ENCODE measurements at places on chromosomes 12 and 14. TPM values are rescaled to one million over a fixed set of nuclear protein-coding genes. Genes with fewer than 3 reads are reported as not detected.
A peak's percentile ranks its signal among the peaks of the same experiment; 100 is the strongest.

DNA sequence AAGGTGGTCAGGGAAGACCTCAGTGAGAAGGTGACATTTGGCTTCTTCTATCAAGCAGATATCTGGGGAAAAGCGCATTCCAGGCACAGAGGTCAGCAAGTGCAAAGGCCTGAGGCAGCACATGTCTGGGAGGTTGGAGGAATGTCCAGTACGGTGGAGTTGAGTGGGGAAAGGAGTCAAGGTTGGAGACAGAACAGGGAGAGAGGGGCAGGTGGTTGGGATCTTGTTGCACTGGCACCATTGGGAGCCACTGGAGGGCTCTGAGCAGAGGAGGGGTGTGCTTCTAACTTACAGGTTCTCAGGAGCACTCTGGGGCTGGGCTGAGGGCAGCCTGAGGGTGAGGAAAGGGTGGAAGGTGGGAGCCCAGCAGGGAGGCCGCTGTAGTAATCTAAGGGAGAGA, 52.1 kb downstream of the EID3 start:
- DNase-seq = no peak

Gene RPS6KL1
- total RNA-seq = 0.38 TPM

- DNase-seq = no peak
Observed at GRCh38 chr12:110067531-110067930, 19.2 kb upstream of the C12orf76 start.

DNA sequence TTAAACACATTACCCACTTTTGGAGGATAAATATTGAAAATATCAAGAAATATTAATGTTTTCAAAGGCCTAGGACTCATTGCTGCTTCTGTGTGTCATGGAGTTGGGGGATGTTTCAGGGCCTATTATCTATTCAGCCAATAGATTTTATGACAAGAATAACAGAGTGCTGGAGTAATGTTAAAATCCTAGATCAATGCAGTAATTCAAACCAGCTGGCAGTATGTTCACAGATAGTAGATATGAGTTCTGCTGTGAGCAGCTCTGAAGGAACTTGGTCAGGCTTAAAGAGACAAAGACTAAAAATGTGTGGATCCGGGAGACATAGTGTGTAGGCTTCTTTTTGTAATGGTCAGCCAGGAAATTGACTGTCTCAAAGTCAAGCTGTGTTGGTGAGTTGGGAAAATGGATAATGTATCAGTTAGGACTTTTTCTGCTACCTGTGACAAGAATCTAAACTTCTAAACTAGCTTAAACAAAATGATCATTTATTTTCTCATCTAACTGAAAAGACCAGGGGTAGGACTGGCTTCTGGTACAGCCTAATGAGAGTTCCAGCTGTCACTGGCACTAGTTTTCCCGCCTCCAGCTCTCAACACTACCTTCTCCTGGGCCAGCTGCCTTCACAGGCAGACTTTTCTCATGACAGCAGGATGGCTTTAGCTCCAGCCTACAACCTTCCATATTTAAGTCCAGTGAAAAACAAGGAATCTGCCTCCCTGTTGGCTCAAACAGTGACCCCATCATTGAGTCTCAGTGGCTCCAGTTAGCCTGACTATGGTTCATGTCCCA, 16.3 kb upstream of the POLR3B start:
- DNase-seq = peak; percentile 59

Gene GRIP1
- not detected for total RNA-seq

DNA sequence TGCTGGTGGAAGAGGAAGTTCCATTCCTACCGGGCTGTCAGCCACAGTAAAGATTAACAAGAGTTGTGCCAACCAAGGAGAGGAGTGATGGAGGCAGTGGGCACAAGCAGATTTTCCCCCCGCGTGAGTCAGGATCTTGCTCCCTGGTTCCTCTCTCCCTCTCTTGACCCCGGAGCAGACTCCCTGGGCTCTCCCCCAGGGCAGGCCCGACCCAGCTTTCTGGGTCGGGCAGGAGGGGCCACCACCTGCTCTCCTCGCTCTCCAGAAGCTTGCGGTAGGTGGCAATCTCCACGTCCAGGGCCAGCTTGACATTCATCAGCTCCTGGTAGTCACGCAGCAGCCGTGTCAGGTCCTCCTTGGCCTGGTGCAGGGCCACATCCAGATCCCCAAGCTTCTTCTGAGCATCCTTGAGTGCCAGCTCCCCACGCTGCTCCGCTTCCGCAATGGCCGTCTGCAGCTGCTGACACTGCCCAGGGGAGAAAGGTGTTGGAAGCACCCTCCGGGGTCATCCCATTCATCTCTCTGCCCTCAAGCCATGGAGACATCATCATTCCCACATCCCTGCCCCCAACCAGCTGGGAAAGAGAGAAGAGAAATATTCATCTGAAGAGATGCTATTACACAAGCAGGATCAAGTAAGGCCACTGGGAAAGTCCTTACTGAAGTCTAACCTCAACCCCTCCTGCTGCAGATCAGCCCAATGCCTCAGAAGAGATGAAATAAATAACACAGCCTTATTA, 9.0 kb upstream of the KRT4 start:
- DNase-seq = no peak

Gene HCAR2
- total RNA-seq = not detected

- peak; percentile 84 for DNase-seq
Observed at GRCh38 chr14:33914676-33915516, 36.0 kb downstream of the EGLN3 start.

- no peak for DNase-seq
Observed at GRCh38 chr14:98249057-98249456, 1022.9 kb downstream of the BCL11B start.

- peak; percentile 35 for DNase-seq
Observed at GRCh38 chr14:72704502-72704901, 189.4 kb downstream of the DPF3 start.

DNA sequence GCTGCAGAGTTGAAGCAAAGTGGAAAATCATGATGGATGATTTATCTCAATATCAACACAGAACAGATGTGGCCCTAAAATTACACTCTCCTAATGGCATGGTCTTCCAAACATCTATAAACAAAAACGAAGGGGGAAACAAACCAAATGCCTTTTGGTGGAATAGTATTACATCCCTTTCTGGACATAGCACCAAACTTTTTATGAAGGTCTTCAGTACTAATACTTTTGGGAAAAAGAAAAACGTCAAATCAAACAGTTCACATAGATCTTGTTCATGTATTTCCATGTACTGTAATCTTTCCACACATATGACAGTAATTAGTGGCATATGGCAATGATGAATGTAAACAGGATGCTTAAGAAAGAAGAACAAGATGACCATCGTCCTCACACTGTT, 22.9 kb upstream of the ANAPC7 start:
- no peak for DNase-seq

Gene FGD6
- 6.4 TPM for total RNA-seq

DNA sequence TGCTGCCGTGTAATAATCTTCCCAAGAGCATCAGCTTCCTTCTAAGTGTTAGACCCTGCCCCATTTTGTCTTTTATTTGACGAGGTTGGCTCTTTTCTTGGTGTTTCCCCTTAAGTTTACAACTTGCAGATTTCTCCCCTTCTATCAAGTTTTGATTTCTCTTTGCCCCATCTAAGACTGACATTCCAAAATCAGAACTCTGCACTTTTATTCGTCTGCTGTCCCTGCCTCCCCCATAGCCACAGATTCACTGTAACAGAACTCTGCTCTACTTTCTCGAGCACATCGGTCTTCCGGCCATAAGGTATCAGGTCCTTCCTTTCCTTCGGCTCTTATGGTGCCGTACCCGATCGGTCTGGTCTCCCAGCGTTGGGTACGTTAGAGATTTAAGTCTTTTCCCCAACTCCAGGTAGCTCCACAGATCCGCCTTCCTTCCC, 563 bp downstream of the DCP1B start:
- peak; percentile 63 for DNase-seq

DNA sequence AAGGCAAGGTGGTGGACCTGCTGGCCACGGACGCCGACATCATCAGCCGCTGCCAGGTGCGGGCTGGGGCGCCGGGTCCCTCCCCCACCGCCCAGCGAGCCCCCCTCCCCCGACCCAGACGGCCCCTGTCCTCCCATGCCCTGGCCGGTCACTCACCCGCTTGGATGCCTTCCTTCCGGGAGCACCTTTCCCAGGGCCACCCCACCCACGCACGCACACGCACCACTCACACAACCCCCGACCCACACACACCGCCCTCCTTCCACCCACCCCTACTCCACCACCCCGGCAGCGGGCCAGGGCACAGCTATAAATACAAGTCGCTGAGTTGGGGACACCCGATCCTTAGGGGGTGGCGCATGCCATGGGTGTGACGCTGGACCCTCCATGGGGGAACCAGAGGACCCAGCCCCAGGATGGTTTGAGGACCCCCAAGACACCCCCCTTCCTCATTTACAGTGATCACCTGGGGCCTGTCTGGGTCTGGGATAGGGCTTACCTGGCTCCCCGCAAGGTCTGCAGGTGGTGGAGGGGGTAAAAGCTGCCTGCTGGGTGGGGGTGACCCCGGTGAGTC, 465 bp downstream of the ADSS1 start:
- peak; percentile 43 for DNase-seq

DNA sequence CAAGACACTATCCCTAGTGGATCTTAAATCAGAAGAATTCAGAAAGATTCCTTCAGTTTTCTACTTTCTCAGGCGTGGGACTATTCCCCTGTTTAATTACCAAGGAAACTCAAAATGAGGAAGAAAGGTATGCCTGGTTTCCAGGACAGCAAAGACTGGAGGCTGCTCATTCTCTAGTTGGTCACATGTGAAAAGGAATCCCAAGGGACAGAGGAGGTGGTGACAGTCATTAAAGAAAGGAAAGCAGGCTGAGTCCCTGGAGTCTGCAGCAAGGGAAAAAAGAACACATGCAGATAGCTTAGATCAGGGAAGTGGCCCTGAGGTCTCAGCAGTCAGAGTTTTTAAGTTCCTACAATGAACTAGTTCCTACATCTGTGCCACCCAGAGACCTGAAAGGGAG, 165.4 kb upstream of the CCDC198 start:
- no peak for DNase-seq

Gene RFLNA
- 4.9 TPM for total RNA-seq

DNA sequence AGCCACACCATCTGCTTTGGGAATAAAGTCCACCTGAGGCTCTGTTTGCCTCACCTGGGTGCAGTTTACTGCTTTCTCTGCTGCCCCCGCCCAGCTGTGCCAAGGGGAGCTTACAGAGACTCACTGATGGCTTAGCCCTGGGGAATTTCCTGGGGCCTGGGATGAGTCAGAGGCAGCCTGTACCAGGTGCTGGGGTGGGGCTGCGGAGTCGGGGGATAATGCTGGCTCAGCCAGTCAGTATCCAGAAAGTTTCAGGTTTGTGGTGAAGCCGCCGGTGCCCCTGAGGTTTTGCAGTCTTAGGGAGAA, 22.3 kb downstream of the PLEKHG3 start:
- peak; percentile 38 for DNase-seq

- no peak for DNase-seq
Observed at GRCh38 chr14:102568115-102568614, 24.3 kb upstream of the RCOR1 start.

Gene ERC1
- total RNA-seq = 23.3 TPM

- no peak for DNase-seq
Observed at GRCh38 chr12:11540615-11541310, 108.7 kb upstream of the ETV6 start.

DNA sequence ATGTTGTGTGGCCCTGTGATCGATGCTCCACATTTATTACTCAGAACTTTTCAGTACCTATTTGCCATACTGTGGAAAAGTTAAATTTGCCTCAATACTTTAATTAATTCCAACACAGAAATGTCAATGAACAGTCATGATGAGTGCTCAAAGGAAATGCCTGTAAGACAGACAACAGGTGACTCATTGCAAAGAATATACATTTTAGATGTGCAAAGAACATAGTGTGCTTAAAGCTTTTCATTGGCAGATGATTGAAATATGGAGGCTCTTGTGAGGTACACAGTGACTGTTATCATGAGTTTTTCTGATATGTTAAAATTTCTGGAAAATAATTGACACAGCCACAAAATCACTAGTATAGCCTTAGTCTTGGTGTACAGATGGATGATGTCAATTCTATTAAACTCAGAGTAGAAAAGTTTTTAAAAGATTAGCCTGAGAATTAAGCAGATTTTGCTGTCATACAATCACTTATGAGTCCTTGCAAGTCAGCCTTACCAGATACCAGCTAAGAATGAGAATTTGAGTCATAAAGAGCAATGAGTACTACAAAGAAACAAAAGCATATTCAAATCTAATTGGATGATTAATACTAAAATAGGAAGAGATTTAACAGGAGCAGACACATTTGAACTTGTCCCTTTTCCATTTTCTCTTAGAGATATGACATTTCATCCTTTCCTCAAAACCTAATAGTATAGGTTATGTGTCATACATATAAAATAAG, 544.1 kb downstream of the KCNH5 start:
- no peak for DNase-seq

GRCh38 chr12:21676776-21677175, 19.1 kb upstream of the LDHB start:
- no peak for DNase-seq

GRCh38 chr14:74840603-74841030, 35.3 kb downstream of the PROX2 start:
- no peak for DNase-seq

DNA sequence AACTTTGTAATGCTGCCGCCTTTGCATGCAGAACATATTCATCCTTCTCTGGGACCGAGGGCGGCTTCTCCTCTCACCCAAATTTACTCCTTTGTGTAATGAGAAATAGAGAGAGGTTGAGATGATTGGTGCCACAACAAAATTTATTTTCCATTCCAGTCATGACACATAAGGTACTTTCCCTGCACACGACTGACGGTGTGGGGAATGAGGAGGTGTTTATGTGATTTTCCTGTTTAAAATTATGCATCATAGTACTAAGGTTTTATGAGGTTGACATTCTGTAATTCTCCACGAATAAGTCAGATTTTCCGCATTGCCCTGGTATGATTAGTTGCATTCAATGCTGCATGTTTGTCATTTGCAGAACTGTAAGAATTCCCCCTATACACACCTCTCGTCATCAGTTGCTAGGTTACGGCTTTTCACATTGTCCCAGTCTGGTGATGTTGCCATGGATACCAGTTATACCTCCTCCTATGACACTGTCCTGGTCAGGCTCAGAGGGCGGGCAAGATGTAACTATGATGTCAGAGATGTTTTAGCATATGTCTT, 23.1 kb downstream of the BICDL1 start:
- DNase-seq = peak; percentile 40

- no peak for DNase-seq
Observed at GRCh38 chr14:64725261-64725815, 21.1 kb downstream of the PLEKHG3 start.

Data from GM23248 (cell line).